ENCODE measurements at places on chromosomes 16 and 17. TPM values are rescaled to one million over a fixed set of nuclear protein-coding genes. Genes with fewer than 3 reads are reported as not detected.

DNA sequence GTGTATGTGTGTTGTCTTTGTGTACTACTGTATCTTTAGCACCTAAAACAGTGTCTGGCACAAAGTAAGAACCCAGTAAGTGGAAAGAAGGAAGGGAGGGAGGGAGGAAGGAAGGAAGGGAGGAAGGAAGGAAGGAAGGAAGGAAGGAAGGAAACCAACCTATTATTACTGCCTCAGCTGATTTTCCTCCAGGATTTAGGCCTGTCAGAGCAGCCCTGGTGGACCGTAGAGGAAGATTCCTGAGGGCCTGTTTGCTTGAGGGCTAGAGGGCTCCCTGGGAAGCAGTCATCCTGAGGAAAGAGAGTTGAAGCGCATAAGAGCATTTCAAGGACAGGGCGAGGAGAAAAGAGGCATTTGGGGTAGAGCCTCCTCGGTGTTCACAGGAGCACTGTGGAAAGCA is 61.5 kb downstream of the WSB1 start:
- no peak overlapping the region for H3K4me3 ChIP-seq
- peak overlapping the region; percentile 51 for H3K27ac ChIP-seq

Gene RNU2-1
- total RNA-seq = 3,906 TPM

GRCh38 chr16:56228476-56228875 is 37.2 kb downstream of the GNAO1 start:
- no peak overlapping the region for H3K4me3 ChIP-seq
- no peaks in the 10 kb centered on the region for H3K36me3 ChIP-seq

- no peak for DNase-seq
- peaks cover 30% of the 10 kb centered on the region for H3K4me1 ChIP-seq
- no peaks in the 10 kb centered on the region for H3K36me3 ChIP-seq
- no peaks in the 10 kb centered on the region for H3K27me3 ChIP-seq
These were observed 10.7 kb downstream of the NLK start for GRCh38 chr17:28053044-28053670.

DNA sequence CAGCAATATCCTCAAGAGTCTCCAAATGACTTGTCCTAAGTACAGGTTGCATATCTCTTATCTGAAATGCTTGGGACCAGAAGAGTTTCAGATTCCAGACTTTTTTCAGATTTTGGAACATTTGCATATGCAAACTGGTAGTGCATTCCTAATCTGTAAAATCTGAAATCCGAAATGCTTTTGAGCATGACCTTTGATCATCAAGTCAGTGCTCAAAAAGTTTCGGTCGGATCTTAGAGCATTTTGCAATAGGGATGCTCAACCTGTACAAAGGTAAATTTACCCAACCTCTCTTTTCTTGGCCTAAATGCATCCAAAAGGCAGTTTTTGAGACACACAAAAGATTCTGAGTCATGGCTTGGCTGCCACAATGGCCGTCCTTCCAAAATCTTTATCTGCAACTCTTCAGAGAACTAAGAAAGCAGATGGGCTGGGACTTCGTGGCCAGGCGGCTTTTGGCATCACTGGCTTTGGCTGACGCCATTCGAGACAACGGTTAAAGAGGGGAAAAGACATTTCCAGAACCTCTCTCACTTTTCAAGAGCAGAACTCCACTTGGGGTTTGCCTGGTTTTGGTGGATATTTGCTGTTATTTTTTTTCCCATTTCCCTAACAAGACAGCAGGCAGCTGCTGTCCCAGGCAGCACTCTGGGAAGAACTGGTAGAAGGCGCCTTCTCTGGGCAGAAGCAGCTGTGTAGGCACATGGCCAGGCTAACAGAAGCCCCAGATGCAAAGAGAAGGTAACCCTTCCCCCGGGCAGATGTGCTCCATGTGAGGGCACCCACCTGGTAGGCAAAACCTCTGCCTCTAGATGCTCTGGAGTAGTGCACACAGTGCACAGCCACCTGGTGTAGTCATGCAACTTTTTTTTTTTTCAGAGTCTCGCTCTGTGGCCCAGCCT is 8.9 kb downstream of the CPPED1 start:
- DNase-seq = no peak
- H3K4me3 ChIP-seq = no peak overlapping the region
- no peaks in the 10 kb centered on the region for H3K36me3 ChIP-seq
- H3K27me3 ChIP-seq = no peaks in the 10 kb centered on the region

Gene TNFRSF17
- not detected for total RNA-seq

Gene EFCAB5
- total RNA-seq = 2.6 TPM

Gene ASPHD1
- 2.5 TPM for total RNA-seq

DNA sequence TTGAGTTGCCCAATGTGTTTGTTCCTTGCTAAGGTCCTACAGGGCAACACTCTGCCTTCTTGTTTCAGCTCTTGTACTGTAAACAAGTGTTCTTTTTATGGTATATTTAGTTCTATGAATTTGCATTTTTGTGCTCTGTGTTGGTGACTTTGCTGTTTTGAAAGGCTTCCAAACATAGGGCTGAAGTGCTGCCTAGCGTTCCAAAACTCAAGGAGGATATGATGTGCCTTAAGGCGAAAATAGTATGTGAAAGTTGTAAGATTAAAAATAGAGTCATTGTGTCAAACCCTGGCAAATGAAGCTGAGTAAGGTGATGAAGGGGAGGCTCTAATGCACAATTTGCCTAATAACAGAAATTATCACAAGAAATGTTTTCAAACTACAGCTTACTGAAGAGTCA is 372.7 kb upstream of the TOM1L1 start:
- no peaks in the 10 kb centered on the region for H3K27me3 ChIP-seq
- H3K4me1 ChIP-seq = no peaks in the 10 kb centered on the region
- no peak overlapping the region for H3K4me3 ChIP-seq
- H3K36me3 ChIP-seq = no peaks in the 10 kb centered on the region
- no peak overlapping the region for H3K27ac ChIP-seq

Gene MSLN
- not detected for total RNA-seq

DNA sequence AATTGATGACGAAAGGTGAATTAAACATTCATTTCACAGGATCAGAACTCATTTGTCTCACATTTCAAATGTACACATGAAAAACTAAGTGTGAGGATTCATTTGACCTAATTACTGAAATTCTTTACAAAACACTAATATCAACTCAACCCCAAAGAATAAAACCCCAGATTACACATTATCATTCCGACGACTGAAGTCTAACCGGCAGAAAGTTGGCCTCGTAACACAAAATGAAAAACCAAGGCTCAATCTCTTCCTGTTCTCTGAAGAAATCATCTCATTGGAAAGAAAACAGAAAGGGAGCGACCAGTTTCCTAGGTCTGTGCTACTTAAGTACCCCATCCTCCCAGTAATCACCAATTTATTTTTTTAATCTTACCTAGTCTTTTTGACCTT is 1.8 kb downstream of the JPT1 start:
- H3K27me3 ChIP-seq = no peaks in the 10 kb centered on the region
- peaks cover 16% of the 10 kb centered on the region for H3K36me3 ChIP-seq
- peak overlapping the region; percentile 100 for H3K4me3 ChIP-seq
- H3K4me1 ChIP-seq = peaks cover 4% of the 10 kb centered on the region

DNA sequence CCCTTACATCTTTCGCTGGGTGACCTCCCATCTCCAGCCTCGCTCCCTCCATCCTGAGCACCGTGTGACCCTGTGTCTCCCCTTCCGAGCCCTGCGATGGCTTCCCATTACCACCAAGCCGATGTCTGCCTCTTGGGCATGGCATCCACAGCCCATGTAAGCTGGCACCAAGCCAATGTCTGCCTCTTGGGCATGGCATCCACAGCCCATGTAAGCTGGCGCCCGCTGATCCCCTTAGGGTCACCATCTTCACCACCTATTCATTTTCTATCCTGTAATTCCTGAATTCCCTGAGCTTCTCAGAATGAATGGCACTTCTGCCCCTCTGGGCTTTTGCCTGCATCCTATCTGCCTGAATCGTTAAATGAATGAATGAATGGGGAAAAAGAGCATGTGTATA is 478.2 kb upstream of the CCL2 start:
- H3K36me3 ChIP-seq = no peaks in the 10 kb centered on the region
- no peak for DNase-seq
- H3K4me1 ChIP-seq = no peaks in the 10 kb centered on the region
- H3K4me3 ChIP-seq = no peak overlapping the region
- no peaks in the 10 kb centered on the region for H3K27me3 ChIP-seq

GRCh38 chr16:58842746-58843145 is 108.6 kb upstream of the GOT2 start:
- no peak overlapping the region for H3K4me3 ChIP-seq
- DNase-seq = no peak
- H3K27me3 ChIP-seq = no peaks in the 10 kb centered on the region
- no peaks in the 10 kb centered on the region for H3K4me1 ChIP-seq
- no peak overlapping the region for H3K27ac ChIP-seq

- no peak overlapping the region for H3K4me3 ChIP-seq
- H3K36me3 ChIP-seq = no peaks in the 10 kb centered on the region
- H3K27ac ChIP-seq = no peak overlapping the region
- H3K4me1 ChIP-seq = peaks cover 15% of the 10 kb centered on the region
These were observed 46.4 kb upstream of the KLHDC4 start for GRCh38 chr16:87812200-87812656.

GRCh38 chr16:87053016-87053982 is 263.9 kb downstream of the C16orf95 start:
- no peaks in the 10 kb centered on the region for H3K36me3 ChIP-seq
- H3K4me3 ChIP-seq = no peak overlapping the region
- no peaks in the 10 kb centered on the region for H3K27me3 ChIP-seq
- no peaks in the 10 kb centered on the region for H3K4me1 ChIP-seq
- DNase-seq = no peak

- no peak overlapping the region for H3K27ac ChIP-seq
- H3K27me3 ChIP-seq = no peaks in the 10 kb centered on the region
- H3K4me3 ChIP-seq = no peak overlapping the region
- DNase-seq = no peak
- peaks cover 5% of the 10 kb centered on the region for H3K4me1 ChIP-seq
These were observed 7.2 kb upstream of the METTL9 start for GRCh38 chr16:21592191-21592590.

DNA sequence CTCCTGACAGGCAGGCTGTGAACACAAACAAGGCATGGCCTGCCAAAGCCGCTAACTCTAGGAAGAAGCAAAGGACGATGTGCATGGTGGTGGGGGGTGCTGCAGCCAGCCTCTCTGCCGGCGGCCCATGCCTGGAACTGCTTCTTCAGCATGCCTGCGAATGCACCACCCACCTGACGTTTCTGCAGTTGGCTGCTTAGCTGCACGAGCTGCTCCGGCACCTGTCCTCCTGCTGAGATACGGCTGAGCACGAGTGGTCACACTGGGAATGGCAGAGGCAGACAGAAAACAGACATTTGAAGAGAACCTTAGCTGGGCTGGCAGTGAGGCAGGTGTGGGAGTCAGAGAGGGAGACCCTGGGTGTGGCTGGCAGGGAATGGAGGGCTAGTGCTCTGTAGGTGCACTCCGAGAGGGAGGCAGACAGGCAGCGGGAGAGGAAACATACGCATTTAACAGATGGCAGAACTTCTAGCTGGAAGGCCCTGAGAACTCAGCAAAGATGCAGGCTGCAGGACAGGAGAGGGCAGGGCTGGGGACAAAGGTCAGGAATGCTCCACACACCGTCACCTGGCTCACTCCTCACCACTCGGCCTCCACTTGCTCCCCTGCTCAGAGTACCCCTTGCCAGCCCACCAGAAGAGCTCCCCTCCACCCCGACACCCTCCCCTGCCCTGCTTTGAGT is 5.2 kb downstream of the FLCN start:
- H3K27me3 ChIP-seq = no peaks in the 10 kb centered on the region
- H3K36me3 ChIP-seq = peaks cover 42% of the 10 kb centered on the region
- H3K4me1 ChIP-seq = peaks cover 23% of the 10 kb centered on the region
- no peak overlapping the region for H3K4me3 ChIP-seq

Gene TMEM170A
- total RNA-seq = 25.9 TPM

Measured in A673 (cell line).